Omental fat pad (tissue), 4 donors: ENCODE measurements at places on chromosomes 11 and 22.

GRCh38 chr11:119594639-119595249 is 134.3 kb downstream of the NECTIN1 start:
- no peak for DNase-seq

DNA sequence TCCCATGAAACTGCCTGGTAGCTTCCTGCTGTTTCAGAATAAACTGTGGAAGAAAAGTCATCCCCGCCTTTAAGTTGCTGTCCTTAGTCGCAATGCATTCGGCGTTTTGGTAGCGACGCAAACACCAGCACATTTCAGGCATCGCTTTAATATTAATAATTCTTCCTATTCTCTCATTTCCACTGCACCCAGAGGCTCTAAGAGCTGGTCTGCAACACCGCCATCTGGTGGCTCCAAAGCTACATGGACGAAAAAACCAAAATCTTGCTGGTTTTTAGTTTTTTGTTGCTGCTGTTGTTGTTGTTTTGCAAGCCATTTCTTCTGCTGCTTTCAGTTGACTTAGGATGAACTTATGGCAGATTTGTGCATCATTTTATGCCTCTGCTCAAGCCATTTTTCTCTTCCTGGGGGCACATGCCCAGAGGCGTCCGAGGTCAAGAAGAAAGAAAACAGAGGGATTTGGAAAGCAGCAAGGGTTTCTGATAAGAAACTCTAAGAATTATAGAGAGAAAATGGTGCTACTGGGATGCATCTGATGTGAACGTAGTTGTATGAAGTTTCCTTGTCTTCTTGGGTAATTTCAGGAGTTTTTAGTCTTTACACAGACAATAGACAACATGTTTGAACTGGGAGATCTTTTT is 345.4 kb upstream of the KIRREL3 start:
- DNase-seq, result no peak

- no peak for DNase-seq
Observed at GRCh38 chr22:40975366-40975765, 24.2 kb downstream of the RBX1 start.

- no peak for DNase-seq
Observed at GRCh38 chr11:94678901-94679300, 89.3 kb upstream of the AMOTL1 start.

- no peak for DNase-seq
Observed at GRCh38 chr11:130369141-130369691, 54.5 kb upstream of the ZBTB44 start.

DNA sequence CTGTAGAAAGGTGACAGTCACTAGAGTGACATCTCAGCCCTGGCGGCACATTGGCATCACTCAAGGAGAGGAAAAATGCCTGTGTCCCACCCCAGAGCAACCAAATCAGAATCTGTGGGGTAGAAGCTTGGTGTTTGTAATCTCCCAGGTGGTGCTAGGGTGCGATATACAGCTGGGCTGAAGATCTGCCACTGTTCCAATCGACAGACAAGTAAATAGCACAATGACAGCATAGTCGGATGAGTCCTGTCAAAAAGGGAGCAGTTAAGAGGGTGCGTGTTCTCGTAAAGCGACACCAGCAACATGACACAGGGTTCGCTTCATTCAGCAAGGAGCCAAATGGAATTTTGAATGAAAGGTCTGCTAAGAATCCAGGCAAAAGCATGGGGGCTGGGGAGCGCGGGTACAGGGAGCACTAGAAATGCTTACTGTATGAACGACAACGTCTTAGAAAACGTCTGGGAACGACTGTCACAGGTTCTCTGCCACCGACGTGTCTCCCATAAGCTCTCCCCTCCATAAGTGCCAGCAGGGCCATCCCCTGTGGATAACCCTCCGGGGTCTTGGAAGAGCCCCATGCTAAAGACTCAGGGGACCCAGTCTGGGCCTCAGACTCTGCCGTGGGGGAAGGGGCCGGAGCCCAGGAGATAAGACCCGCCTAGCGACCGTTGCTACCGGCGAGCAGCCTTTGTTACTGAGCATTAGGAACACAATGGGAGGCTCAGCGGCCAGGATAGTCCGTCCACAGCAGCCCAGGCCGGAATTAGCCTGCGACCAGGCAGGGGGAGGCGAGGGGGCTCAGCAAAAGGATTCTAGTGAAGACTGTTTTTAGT is 20.8 kb downstream of the ADA2 start:
- no peak for DNase-seq

DNA sequence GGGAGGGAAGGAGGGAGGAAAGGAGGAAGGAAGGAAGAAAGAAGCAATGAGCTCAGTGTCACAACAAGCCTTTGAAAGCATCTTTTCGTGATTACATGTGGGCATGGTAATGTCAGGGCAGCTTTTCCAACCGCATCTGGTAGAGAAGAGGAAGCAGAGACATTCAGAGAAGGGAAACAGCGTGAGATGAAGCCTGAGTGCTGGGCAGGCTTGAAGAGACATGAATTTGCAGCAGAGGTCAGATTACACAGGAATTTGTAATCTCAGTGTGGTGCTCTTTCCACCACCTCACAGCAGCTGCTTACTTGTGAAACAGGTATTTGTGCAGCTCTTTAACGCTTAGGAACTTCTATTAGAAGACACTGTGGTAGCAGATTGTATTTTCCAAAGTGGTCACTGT is 289.5 kb upstream of the C11orf87 start:
- no peak for DNase-seq

DNA sequence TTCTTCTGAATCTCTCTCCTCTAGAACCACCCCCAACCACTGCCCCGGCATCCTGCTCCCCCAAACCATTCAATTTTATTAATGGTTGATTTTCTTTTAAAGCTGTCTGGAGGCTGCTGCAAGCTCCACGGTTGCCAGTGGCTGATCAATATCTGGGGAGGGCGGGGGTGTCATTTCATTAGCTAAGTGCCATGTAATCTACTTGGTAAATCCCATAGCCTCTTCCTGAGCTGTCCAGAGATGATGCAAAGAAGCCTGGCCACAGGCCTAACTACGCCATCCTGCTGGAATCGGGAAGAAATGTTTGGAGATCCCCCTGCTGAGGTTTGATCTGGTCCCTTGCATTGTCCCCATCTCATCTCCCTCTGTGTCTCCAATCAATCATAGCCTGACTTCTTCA is 440.1 kb downstream of the MIAT start:
- no peak for DNase-seq

DNA sequence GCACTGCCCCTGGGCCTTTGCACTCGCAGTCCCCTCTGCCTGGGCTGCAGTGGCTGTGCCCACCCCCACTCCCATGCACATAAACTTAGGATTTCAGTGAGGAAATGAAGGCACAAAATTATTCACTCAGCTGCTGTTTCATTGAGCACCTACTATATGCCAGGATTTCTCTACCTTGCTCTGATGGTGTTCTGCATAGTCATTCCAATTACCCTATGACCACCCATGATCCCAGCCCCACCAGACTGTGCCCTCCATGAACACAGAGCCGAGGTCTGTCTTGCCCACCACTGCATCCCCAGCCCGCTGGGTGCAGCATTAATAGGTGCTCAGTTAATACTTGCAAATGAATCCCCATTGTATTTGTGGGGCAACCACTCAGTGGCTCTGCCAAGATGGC is 10.9 kb downstream of the CYTH4 start:
- no peak for DNase-seq

DNA sequence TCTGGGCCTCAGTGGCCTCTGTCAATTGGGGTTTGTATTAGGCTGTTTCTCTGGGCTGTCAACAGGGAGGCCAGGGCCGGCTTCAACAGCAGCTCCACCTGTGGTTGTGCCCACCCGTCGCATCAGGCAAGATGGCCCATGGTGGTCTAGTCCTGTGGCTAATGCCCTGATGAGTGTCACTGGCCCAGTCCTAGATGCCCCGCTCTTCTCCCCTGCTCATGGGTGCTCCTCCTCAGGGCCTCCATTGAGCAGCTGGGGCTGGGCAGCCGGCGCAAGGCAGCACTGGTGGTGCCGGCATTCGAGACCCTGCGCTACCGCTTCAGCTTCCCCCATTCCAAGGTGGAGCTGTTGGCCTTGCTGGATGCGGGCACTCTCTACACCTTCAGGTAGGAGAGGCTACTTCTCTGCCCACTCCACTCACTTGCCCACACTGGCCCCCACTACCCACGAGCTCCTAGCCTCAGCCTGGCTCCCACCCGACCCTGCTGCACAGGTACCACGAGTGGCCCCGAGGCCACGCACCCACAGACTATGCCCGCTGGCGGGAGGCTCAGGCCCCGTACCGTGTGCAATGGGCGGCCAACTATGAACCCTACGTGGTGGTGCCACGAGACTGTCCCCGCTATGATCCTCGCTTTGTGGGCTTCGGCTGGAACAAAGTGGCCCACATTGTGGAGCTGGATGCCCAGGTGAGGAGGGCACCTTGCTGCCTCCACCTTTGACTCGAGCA is 5.4 kb downstream of the LARGE2 start:
- no peak for DNase-seq

DNA sequence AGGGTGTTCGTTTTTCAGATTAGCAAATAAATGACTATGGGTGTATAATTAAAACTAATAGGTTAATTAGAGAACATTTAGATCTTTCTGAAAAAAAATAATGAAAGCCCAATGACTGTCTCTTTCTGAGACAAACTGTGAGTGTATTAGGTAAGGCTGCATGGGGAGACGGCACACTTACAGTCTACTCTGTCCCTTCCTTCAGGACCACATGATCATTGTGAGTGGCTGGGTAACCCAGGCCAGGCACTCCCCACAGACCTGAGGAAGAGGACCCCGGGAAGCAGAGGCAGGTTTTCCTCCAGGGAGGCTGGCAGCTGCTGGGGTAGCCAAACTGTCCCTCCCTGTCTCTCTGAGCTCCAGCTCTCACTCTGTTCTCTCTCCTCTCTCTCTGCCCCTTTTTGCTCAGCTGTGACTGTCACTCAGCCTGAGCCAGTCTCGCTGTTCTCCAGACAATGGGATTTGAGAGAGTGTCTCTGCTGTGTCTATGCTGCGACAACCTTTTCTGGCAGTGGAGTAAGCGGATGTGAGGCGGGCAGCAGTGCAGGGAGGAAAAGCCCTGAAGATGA is 83.1 kb upstream of the NCAM1 start:
- DNase-seq, result no peak

- no peak for DNase-seq
Observed at GRCh38 chr11:4138497-4138896, 43.9 kb downstream of the RRM1 start.

- DNase-seq, result peak; percentile 42
Observed at GRCh38 chr11:76236092-76236999, 30.0 kb upstream of the WNT11 start.

DNA sequence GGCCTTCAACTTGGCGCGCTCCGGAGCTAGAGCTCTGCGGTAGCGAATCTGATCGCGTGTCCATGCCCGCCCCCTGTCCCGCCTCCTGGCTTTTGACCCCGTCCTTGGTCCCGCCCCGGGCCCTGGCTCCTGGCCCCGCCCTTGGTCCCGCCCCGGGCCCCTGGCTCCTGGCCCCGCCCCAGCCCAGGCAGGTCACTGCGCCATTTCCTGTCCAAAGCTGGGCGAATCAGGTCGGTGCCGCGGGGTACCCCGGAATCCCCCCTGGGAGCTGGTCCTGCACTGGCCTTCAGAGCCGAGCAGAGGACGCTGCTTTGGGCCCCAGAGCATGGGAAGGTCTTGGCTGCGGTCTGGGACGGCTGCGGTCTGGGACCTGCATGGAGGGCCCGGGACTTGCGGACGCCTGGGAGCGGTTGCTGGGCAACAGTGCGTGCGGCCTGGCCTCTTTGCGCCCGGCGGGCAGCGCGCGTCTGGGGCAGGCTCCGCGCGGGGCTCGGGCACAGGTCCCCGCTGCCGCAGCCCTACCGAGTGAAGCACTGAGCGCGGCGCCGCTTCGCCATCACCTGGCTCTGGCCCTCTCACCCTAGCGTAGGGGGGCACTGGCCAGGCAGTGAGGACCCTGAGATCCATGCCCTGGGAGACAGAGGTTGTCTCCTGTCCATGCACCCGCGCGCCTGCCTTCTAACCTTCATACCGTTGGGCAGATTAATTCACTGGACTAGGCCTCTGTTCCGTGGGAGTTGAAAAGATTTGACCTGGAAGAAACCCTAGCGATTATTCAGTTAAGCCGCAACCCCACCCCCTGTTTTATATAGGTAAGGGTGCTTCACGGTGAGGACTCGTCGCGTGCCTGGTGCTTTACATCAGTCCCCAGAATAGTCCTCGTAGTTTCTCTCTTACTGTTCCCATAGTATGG is at the start of gene TTC12:
Gene TTC12 (plus strand): TSS at position 195 of the 913 bp plus-strand sequence. CDS start 1,675 bp downstream, outside the sequence.
- peak; percentile 85 for DNase-seq
